ENCODE measurements at places on chromosomes 7 and 10.
A peak's percentile ranks its signal among the peaks of the same experiment; 100 is the strongest.

DNA sequence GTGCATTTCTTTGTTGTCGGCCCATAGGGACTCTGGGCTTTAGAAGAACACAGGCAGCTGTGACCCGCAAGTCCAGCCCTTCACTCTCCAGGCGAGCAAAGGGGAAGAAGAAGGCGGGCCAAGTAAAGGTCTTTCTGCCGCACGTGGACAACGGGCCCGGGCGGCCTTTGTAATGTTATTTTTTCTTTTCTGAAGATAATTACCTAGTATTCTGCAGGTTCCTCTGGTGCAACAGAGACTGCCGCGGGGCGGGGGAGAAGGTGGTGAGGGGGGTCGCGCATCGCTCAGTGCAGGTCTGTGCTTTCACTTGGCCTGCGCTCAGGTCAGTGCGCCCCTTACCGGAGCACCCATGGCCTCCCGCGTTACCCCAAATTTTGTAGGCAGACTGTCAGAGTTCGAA lies 7.1 kb upstream of the TBX20 start:
- DNase-seq, result no peak

- no peak for DNase-seq
These were observed 1015.2 kb upstream of the PHF14 start for GRCh38 chr7:9958486-9958885.

GRCh38 chr10:52908478-52908877 lies 135.9 kb upstream of the MBL2 start:
- no peak for DNase-seq

- DNase-seq, result no peak
These were observed 58.7 kb upstream of the COL1A2 start for GRCh38 chr7:94336009-94336408.

DNA sequence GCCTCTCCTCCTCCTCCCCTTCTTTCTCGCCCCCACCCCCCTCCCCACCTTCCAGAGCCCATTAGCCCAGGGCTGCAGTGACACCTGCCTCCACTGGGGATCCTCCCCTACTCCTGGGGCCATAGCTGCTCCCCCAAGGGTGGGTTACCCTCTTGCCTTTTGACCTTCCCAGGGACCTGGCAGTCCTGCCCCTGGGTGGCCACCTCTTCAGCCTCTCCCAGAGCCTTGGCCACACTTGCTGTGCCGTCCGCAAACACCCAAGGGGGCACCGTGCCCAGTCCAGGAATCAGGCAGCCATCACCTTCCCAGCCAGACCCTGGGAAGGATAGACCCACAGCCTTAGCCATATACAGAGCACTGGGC lies 19.8 kb upstream of the CLDN4 start:
- DNase-seq, result no peak

DNA sequence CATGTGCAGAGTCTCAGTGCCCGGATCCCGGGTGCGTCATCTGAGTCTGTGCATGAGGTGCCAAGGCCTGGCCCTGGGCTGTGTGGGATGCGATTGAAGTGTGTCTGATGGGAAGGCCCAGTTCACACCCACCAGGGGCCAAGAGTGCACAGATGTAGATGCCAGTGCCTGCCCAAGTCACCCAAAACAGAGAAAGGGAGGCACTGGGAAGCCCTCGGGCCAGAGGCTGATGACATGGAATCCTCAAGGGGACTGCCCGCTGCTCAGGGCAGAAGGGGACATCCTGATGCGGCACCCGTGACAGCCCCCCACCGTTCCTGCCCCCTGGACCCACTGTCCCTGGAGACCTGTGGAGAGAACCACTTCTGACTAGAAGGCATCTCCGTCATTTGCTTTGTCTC lies 72.2 kb upstream of the ZNF479 start:
- no peak for DNase-seq

- peak; percentile 76 for DNase-seq
These were observed 95.8 kb downstream of the CFAP58 start for GRCh38 chr10:104449391-104449790.

GRCh38 chr10:75294518-75294865 lies 58.7 kb upstream of the COMTD1 start:
- DNase-seq, result no peak

DNA sequence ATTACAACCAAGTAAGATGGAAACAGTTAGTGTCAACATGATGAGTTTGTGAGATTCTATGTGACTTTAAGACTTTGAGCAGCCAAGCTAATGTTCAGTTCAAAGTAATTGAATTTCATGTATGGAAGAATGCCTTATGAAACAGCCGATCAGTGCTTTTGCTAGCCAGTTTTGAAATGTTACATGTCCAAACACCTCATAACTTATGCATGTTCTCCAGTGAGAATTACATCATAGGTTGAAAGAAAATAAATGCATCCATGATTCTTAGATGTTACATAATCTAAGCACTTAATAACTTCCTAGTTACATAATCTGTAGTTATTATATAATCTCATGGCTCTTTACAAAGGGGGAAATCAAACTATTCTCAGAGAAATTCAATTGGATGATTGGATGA lies 211.3 kb downstream of the BICC1 start:
- DNase-seq, result peak; percentile 9

GRCh38 chr10:113523071-113523470 lies 29.8 kb upstream of the HABP2 start:
- no peak for DNase-seq

DNA sequence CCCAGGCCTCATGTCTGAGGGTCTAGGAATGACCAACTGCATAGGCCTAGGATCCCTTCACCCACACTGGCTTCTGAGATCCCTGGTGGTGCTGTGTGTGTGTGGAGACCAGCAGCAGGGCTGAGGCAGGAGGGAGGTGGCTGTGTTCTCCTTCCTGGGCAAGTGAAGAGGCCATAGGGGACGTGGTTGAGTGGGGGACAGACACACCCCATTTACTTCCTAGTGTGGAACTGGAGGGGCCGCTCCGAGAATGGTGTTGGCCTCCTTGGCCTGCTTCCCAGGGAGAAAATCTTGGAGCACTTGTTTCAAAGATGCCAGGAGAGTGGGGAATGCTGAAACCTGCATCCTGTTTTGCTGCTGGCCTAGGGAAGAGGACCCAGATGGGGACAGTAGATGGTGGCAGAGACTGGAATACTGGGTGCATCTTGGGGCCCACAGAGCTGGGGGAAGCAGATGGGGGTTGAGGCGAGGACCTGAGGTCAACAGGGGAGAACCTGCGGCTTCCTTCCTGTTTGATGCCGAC lies 19.1 kb downstream of the UBTD1 start:
- DNase-seq, result no peak

DNA sequence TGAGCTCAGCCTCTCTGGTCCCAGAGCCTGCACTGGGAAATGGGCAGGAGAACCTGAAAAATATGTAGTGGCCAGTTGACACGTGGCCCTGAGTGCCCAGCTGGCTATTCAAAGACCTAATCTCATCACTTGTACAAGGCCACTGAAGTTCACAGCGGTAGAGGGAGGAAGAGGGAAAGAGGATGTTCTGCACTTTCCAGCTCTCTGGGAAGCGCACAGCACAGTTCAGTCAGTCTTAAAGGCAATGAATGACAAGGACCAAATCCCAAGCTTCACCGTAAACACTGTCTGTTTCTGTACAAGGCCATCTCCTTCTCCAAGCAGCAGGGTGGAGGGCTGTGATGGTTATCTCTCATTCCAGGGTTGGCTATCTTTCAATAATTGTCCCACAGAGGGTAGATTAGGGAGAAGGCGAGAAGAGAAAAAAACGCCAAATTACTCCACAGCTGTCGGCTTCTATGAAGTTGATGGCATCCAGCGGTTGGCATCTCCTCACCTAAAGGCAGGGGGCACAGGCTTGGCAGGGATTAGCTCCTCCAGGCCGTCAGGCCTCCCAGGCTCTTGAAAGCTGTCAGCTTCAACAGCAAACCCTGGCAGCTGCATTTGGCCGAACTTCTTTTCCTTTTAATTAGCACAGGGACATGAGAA lies 10.6 kb downstream of the SFMBT2 start:
- DNase-seq, result no peak

DNA sequence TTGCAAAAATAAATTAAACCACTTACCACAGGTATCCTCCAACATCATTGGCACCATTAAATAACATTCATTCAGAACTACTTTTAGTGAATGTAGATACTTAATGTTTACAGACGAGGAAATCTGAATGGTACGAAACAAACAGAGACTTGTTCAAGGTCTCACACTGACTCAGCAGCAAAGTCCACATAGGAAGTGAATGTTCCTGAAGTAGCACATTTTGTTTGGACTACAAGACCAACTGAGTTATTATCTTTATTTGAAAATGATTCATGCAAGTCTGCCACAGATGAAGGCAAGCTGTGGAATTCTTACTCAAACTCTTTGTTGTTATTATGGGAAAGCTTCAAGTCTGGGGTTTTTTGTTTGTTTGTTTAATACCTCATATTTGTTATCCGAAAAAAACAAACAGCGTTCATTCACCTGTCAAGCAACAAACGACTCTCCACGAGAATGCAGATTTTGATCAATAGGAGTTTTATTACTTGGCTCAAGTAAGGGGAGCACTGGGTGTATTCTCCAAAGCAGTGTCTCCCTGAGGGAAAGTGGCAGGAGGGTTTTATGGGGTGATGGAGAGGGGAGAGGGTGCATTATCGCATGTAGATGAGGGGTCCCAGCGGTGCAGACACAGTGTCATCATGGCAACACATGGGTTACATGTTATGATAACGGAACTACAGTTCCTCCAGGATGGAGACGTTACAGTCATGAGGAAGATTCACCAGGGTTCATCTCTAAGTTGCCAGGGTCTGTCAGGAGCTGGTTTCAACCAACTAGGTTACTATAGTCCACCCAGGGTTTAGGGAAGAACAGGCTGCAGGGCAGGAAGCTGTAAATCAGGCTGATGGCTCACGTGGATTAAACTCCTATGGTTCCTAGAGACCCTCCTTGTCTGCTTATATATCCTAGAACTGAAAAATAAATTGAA lies 147.7 kb upstream of the AKR1E2 start:
- DNase-seq, result peak; percentile 99

DNA sequence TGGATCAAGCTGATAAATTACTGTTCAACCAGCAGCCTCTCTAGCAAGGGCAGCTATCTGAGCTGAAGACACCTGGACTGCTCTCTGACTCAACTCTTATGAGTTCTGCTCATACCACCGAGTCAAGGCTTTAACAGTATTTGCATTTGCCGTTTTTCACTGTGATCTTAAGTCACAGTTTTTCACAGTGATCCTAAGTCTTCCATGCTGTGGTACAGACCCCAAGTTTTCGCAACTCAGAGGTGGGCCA lies 31.3 kb downstream of the PIP4K2A start:
- DNase-seq, result peak; percentile 35

Data from amniotic epithelial cell (primary cell).